NCI-H2081 (cell line): ENCODE measurements at places on chromosomes 6 and 20.
A peak's percentile ranks its signal among the peaks of the same experiment; 100 is the strongest.

DNA sequence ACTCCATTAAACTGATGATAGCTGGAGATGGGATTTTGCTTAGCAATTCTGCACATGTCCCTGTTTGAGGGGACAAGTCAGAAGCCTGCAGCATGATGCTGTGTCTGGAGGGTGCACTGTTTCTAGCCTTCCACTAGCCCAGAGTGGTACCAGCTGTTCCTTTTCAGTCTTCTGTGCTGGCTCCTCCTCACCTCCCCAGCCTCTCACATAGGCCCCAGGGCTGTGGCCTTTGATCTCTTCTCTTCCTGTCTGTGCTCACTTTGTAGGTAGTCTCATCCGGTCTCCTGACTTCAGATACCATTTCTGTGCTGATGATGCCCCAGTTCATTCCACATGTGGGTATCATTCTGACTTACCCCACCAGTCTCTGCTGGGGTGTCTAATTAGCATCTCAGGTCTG, 126.3 kb downstream of the HIVEP1 start:
- DNase-seq, result no peak

GRCh38 chr6:44179072-44179536, 20.5 kb downstream of the CAPN11 start:
- DNase-seq, result no peak

- DNase-seq, result no peak
Observed at GRCh38 chr20:37316775-37317170, 27.3 kb downstream of the MANBAL start.

DNA sequence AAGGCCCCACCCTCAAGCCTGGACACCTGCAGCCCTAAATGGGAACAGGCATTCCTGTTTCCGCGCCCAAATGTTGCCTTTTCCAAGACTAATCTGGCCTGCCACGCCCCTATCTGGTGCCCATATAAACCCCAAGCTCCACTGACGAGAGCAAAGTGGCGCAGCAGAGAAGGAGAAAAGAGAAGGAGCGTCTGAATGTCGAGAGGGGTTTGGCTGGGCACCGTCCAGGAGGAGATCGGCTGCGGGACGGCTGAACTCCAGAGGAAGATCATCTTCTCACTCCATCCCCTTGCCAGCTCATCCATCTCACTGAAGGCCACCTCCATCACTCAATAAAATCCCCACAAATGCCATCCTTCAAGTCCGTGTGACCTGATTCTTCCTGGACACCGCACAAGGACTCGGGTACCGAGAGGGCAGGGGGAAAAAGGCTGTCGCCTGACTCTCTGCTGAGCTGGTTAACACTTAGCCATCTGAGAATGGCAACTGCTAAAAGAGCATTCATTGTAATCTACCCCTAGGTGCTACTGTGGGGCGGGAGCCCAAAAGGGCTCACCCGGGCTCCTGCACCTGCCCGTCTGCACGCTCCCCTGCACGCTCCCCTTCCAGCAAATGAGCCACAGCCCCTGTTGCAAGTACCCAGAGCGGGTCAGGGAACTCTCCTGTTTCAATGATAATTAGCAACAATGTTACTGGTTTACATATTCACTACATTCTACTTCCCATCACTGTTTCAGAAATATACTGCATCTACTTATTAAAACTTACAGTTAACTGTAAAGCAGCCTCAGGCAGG, 23.5 kb downstream of the TAF4 start:
- DNase-seq, result no peak

DNA sequence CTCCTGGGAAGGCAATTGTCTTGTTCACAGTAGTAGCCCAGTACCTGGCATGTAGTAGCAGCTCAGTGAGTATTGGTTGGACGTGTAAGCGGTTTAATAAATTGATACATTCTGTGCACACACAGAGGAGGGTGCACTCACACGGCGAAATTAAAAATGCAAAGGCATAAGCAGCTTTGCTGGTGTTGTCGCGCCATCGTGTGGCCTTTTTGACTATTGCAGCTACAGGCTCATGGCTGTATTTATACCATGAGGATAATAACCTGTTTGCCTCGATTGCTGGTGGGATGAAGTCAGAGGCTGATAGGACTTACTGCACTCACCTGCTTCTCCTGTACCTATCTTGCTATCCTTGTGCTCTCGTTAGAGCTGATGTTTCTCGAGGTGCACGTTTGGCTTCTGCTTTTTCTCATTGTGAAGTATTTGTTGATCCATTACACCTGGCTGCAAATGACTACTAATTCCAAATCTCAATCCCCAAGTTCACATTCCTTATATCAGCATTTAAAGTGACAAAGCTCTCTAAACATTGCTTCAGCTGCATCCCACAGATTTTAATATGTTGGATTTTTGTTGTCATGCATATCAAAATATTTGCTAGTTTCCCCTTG, 61.5 kb downstream of the TBXT start:
- DNase-seq, result peak; percentile 53

- DNase-seq, result no peak
Observed at GRCh38 chr6:3390698-3391097, 66.2 kb downstream of the SLC22A23 start.

GRCh38 chr20:23125625-23126191, 39.6 kb upstream of the CD93 start:
- DNase-seq, result no peak

DNA sequence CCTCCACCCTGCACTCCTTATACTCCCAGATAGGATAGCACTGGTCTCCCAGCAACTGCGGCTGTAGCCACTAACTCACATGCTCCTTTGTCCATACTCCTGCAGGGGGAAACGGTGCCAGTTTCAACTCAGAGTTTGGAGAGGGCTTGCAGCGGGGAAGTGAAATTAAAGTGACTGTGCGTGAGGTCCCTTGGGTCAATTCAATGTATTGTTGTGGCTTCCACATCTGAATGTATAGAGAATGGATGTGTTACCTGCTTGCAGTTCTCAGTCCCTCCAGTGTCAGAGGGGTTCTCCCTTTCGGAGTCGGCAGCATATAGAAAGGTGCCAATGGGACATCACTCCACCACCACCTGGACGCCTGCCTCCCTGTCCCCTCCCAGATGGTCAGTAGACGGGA, 93.6 kb upstream of the CNKSR3 start:
- DNase-seq, result no peak

- DNase-seq, result no peak
Observed at GRCh38 chr6:13357551-13358075, 29.3 kb upstream of the TBC1D7 start.

DNA sequence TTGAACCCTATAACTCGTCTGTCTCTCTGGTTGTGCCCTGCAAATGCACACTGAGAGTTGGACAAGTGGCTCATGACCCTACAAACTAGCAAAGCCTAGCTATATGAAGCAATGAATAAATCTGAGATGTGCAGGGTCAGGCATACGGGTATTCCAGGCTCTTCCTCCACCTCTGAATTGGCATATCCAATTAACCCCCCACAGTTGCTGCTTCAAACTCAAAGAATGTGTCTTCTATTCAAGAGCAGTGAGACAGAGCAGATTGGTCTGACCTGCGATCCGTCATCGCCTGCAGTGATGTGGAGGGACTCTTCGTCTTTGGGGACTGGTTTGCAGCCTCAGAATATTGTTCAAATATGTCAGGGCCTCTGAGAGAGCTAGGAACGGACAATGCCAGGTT, 59.8 kb downstream of the LAMP5 start:
- DNase-seq, result no peak

DNA sequence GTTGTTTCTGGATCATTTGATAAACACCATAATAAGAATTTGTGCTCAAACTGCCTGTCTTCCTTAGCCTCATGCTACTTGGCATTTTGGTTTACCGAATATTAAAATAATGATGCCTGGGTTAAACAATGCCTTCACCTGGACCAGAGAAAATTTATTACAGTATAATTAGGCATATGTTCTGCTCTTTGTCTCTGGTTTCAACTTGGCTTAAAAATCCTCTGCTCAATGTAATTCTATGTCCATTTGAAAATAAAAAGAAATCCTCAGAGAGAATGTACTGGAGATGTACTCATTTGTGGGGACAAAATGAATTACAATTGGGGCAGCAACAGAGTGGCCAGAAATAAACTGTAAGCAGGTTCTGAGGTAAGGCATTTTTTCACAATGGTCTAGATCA, 95.0 kb downstream of the DST start:
- no peak for DNase-seq

DNA sequence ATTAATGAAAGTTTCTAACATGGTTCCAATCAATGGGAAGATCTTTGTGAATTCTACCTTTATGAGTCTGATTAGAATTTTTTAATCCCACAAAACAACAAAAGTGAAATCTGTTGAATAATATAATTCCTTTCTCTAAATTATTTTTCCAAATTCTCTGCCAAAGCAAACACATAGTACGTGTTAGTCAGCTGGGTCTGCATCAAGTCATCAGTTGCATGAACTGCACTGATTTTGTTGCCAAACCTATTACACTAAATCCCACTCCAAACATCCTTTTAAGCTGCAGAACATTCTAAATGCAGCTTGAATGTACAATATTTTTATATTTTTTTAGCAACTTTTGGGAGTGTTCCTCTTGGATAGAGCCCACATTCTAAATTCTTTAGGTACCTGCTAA, 199.0 kb upstream of the HSF2 start:
- no peak for DNase-seq

GRCh38 chr20:10789386-10789785, 115.6 kb upstream of the JAG1 start:
- no peak for DNase-seq

DNA sequence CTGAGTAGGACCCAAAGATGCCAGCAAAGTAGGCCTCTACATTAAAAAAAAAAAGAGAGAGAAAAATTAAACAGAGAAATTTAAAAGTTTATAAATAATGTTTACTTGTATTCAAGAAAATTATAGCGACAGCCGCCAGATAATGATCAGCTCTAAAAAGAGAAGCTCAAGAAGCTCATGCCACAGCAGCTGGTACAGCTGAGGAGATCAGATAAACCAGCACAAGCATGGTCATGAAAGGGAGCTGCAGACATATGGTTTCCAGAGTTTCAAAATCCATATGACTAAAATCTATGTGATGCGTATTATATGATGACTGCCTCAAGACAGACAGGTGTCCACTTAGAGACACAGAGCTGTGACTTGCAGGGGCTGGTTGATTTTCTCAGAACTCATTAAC, 13.6 kb upstream of the HLA-C start:
- DNase-seq, result no peak

DNA sequence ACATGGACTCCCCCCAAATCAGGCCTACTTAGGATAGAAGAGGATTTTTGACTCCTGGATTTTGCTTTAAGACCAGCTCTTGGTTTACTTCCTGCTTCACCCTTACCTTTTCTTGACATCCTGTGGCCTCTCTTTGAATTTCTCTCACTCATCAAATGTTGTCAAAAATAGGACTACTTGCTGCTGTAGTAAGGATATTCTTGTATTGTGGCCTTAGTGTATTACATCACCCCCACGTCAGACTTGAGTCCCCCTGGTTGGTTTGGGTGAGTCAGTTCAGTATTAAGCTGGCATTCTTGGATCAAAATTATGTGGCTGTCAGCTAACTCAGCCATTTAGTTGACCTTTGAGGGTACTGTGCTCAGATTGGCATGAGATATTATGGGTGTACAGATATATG, 1.1 kb downstream of the TPX2 start:
- DNase-seq, result no peak

DNA sequence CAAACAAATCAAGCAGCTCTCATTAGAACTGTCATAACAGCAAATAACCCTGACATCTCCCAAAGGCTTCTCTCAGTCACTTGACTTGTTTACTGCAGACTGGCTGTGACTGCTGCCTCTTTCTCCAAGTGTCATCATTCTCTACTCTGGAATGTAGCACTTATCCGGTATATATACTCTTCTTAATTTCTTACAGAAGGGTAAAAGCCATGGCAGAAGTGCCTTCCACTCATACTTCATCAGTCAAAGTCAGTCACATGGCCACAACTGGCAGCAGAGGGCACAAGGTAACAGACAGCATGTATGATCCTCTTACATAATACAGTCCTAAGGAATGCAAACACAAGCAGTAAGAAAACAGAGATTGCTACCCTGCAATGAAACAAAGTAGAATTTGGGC, 9.3 kb downstream of the NAPB start:
- DNase-seq, result no peak

DNA sequence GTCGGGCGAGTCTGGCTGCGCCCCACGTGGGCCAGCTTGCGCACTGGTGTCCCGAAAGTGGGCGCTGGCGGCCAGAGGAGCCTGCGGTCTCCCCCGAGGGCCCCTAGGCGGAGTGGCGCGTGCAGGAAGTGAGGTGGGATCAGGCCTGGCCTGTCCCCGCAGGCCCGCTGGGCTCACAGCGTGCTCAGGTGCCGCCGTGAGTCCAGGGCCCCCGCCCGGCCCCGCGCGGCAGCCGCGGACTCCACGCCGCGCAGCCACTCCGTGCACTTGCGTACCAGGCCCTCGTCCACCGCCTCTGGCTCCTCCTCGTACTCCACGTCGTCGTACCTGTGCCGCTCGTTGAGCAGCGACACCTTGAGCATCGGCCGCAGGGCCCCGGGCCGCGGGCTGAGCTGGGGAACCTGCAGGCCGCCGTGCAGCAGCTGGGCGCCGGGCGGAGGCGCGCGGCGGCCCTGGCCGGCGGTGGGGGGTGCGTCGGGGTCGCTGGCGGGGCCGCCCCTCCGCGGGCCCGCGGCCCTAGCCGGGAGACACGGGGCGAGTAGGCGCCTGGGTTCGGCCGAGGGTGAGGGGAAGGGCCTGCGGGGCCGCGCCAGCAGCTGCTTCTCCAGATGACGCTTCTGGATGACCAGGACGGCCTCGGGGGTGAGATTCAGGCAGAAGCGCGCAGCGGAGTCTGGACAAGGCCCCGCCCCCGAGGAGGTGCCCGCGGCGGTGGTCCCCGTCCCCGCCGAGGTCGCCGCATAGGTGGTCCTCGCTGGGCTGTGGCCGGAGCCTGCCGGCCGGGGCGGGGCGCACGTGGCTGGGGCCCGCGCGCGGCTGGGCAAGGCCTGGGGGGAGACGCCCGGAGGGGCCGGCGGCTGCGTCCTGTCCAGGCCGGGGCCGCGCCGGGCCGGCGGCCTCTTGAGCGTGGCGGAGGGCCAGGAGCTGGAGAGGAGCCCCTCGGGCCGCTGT, 835 bp downstream of the PRR18 start:
- DNase-seq, result no peak

GRCh38 chr20:25000268-25000801, 7.8 kb upstream of the APMAP start:
- no peak for DNase-seq

DNA sequence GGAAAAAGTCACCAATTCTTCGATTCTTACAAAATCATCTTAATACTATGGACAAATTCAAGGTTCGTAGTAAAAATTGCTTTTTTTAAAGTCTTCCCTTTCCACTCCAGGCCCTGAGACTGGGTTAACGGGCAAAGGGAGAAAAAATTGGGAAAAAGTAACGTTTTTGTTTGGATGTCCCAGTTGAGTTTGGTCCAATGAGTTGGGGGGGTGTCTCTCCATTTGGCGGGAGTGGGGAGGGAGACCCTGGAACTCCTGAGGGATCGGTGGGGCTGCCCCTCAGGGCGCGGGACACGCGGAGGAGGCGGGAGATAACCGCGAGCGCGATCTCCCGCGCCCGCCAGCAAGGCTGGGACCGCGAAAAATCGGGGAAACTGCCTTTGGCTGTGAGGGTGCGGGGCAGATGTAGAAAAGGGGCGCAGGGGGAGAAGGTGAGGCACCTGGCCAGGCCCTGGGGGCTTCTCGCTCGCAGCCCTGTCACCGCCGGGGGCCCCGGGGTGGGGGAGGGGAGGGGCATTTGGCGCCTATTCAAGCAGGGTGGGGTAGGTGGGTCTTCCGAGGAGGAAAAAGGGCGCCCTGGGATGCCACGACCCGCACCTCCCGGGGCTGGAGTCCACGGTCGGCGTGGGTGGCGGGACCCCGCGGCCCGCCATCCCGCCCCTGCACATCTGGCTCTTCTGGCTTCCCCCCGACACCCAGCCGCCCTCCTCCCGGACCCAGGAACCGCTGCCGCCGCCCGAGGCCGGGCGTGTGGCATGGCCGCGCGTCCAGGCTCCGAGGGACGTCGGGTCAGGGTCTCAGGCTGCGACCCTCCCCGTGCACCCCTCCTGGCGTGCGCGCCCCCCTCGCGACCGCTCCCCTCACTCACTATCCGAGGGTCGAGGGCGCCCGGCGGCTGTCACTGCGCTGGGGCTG, 595 bp downstream of the FBXO5 start:
- DNase-seq, result peak; percentile 10
